Stimulated activated CD4-positive, alpha-beta T cell treated with anti-CD3 and anti-CD28 coated beads, Interleukin-1b, Interleukin-23, amount 100 ng/mL, for 24 hours (primary cell): ENCODE measurements at places on chromosomes 7 and 10.
A peak's percentile ranks its signal among the peaks of the same experiment; 100 is the strongest.

- DNase-seq, result no peak
Observed at GRCh38 chr10:76492026-76492425, 1060.6 kb downstream of the LRMDA start.

- no peak for DNase-seq
Observed at GRCh38 chr7:27586825-27587224, 75.9 kb downstream of the HIBADH start.

DNA sequence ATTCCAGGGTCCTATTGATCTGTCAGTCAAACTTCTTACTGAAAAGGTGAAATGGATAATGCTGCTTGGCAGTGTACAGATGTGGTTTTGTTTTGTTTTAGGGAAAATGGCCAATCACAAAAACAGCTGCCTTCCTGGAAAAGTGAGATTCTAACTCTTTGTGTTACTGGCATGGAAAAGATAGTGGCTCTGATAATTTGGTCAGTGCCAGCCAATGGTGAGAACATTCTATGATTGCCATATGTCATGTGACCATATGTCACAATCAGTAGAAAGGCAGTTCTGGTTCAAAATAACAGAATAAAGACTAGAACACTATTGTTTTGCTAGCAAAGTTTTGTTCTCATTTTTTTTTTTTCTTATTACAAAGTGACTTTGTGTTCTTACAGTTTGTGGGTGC lies 139.2 kb upstream of the CCDC6 start:
- no peak for DNase-seq

DNA sequence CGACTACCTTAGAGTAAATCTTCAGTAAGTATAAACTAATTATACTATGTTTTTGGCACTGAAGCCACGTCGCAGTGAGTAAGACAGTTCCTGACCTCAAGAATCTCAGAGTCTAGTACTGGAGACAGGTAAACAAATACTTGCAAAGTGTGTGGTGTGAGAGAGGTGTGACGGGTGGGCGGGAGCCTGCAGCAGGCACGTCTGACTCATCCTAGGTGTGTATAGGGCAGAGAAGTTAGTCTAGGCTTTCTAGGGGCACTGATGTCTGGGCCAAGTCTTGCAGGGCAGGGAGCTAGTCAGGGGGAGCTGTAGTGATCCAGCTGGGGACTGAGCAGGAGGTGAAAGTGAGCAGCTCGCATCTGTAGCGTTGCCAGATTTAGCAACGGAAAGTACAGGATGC lies 35.9 kb upstream of the SFTPD start:
- DNase-seq, result no peak

DNA sequence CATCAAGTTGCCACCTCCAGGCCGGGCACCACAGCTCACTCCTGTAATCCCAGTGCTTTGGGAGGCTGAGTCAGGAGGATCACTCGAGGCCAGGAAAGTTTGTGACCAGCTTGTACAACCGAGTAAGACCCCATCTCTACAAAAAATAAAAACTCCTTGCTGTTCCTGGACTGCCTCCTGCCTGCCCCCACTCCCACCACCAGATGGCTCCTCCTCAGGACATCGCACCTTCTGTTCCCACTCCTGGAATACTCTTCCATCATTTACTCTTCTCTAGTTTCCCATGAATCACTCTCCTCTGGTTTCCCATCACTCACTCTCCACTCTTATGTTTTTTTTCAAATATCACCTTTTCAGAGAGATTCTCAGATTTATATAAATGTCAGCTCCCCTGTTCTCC lies 540.7 kb downstream of the CALN1 start:
- DNase-seq, result no peak

DNA sequence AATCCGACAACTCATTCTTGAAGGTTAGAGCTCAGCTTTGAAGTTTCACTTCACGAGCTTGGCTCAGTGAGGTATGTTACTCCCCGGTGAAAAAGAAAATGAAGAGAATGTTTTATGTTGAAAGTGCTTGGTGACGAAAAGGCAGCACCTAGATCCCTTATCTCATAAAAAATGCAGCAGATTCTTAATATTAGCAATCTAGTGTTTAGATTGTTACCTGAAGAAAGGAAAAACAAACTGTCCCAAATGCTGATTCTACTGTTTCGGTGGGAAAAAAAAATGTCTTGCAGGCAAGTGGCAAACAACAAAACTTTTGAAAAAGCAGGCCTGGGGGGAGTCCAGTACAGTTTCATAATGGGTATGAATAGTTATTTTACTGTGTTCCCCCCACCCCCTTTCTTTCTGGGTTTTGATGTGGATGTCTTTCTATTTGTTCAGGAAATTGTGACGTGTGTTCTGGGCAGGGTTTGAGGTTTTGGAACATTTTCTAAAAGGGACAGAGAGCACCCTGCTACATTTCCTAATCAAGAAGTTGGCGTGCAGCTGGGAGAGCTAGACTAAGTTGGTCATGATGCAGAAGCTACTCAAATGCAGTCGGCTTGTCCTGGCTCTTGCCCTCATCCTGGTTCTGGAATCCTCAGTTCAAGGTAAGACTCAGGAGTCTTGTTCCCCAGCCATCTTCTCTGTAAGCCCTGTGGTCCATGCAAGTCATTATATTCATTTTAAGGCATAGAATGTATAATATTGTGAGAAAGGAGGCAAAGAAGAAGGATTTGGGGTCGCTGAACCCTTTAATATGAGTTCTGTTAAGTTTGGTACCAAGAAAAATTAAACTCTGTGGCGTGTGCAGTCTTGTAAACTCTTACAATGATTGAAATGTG lies at the start of gene SRGN:
Gene SRGN, plus strand, starts transcription at position 514 of the 881 bp plus-strand sequence. Its CDS starts 55 bp downstream, at position 569.
- DNase-seq, result peak; percentile 39

GRCh38 chr7:142030848-142031247 lies 35.2 kb downstream of the MGAM start:
- DNase-seq, result no peak
